GM12878 (cell line): ENCODE measurements at places on chromosomes 12 and 14.

GRCh38 chr12:110669193-110669502, 19.8 kb downstream of the HVCN1 start:
- DNase-seq = no peak

- no peak for DNase-seq
These were observed 739.1 kb upstream of the ATXN7L3B start for GRCh38 chr12:73798523-73798922.

GRCh38 chr12:7154042-7154441, 23.9 kb downstream of the CLSTN3 start:
- no peak for DNase-seq

GRCh38 chr12:102396276-102396675, 84.1 kb downstream of the IGF1 start:
- DNase-seq = no peak

DNA sequence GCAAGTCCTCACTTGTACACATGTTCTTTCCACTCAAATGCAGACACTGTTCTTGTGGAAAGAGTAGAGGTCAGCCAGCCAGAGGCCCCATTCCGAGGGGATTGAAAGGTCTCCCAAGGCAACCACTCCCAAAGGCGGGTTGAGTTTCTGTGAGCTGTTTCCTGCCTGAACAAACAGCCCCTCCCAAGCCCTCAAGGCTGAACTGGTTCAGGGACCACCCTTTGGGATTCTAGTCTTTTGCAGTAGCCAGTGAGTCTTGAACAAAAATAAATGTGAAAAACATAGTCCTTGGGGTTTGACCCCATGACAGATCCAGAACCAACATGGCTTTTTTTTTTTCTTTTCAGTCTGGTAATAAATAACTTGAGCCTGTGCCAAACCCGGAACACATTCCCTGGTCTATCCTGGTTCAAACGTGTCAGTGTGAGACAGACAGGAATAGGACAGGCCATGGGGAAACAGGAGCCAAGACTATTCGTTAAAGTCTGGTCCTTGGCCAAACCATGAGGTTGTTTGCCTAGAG, 17.6 kb upstream of the STK38L start:
- DNase-seq = no peak

- no peak for DNase-seq
These were observed 1248.3 kb upstream of the USP15 start for GRCh38 chr12:61011767-61012423.

DNA sequence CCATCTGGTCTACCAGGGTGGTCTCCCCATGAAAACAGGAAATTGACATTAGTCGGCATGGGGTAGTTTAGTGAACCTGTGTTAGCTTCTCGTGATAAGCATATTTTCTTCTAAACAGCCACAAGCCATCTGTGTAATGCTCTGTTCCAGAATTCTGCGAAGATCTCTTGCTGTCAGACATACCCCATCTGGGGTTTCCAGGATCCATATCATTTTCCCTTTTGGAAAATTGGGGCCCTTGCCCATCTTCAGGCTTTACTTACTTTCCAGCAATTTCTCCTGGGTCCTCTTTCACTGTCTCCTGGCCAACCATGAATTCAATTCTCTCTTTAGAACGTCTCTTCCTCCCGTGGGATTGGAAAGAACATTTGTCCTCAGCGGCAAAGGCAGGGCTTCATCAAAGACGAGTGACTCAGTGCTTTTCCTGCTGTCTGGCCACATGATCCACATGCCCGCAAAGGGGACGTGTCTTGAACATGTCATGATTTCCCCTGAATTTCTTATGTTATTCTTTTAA, 21.4 kb upstream of the NCOR2 start:
- DNase-seq = no peak
